Stimulated activated CD8-positive, alpha-beta memory T cell treated with anti-CD3 and anti-CD28 coated beads, Interleukin-15, amount 100 ng/mL, for 4 hours (primary cell): ENCODE measurements at places on chromosomes 16 and 17.

DNA sequence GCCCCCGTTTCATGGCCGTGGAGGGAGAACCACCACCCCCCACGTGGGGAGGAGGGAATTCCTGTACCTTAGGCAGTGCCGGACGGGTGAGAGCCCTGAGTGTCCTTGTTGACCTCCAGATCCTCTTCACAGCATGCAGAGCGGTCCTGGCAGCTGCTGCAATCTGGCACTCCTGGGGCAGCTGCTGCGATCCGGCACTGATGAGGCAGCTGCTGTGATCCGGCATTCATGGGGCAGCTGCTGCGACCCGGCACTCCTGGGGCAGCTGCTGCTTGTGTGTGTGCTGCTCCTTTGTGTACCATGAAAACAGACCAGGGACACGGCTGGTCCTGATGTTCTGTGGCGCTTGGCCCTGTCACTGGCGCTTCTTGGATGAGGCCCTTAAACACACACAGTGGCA lies 12.8 kb downstream of the ZNF778 start:
- no peak for DNase-seq

GRCh38 chr17:63940584-63940983 lies 8.5 kb upstream of the CD79B start:
- DNase-seq, result no peak

DNA sequence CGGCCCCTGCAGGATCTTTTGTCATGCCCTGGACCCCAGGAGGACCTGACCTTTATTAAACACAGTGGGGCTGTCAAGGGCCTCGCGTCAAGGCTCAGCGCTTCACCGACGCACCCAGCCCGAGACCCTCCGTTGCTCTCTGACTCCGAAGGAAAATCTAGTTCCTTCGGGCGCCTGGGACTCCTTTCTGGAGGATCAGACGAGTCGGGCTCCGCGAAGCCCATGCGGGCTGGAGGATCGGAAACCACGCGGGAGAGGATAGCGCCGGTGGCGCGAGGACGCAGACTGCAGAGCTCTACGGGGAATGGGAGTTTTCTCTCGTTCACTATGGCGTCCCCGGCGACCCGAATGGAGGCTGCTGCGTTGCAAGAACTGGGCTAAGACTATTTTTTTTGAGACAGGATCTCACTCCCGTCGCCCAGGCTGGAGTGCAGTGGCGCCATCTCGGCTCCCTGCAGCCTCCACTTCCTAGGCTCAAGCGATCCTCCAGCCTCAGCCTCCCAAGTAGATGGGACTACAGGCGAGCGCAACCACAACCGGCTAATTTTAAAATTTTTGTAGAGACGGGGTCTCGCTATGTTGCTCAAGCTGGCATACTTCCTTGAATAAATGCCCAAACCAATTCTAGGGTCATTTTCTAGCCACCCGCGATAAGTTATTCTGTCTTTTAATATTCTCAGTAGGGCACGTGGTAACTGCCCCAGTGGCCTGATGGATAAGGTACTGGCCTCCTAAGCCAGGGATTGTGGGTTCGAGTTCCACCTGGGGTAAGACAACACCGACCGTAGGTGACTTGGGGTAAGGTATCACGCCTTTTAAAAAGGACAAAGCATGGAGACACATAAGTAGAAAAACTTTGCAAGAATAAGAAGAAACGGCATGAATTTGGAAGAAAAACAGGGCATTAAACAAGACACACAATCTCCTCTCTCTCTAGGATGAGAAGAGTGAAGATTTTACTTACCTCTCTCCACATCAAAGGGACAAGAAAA lies 5.5 kb downstream of the OR1F1 start:
- no peak for DNase-seq

DNA sequence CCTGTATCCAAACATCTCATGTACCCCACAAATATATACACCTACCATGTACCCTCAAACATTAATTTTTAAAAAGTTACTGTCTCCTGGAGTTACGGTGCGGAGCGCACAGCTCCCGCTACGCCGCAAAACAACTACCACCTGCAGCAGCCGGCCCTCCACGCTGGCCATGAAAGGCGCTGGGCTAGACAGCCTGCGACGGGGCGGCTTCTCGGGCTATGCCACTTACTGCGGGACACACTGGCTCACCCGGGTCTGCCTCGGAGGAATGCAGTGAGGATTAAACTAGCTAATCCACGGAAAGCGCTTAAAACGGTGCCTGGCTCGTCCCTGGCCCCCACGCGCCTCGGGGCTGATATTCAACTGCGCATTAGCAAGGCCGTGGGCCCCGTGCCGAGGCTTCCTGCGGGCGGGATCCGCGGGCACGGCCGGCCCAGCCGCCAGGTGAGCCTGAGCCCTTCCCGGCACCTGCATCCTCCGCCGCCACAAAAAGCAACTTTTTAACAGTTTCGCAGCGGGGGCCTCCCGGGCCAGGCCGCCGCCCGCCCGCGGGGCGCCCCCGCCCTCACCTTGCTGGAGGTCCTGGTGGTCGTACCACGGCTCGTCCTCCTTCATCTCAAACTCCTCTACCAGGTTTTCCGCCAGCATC lies 633 bp downstream of the CDR2 start:
- DNase-seq, result peak; percentile 3

- DNase-seq, result no peak
Observed at GRCh38 chr16:50972876-50973275, 178.2 kb downstream of the SALL1 start.

DNA sequence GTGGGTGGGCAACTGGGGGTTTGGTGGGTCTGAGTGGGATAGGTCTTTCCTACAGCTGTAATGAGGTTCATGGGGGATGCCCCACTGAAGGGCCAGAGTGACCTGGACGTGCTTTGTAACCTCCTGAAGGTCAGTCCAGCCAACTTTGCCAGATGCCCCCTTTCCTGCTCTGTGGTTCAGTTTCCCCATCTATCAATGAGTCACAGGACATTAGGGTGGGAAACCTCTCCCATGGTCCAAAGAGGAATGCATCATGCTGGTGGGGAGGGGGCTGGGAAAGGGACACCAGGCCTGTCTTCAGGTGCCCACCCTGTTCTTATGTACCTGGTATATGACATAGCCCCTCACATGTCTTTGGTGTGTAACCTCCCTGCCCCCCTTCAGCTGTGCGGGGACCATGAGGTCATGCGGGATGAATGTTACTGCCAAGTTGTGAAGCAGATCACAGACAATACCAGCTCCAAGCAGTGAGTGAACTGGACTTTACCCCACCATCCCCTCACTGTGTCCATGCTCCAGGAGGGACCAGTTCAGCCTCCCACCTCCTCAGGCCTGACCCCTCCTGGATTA lies 24.0 kb upstream of the ALKBH5 start:
- DNase-seq, result no peak

DNA sequence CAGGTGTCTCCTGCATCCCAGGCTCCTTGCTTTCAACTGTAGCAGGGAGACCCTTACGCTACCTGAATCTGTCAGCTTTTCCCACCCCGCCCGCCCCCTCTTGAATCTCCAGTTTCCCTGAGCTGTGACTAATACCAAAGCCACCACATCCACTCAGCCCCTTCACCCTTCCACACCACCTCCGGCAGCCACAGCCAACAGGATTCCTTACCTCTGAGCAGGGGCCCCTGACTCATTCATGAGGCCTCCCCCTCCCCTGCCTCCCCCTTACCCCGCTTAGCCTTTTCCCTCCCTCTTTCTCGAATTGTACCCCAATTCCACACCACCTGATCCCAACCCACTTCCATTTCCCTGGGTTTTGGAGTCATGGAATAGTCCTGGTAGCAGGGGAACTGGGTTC lies 2.3 kb downstream of the STX1B start:
- no peak for DNase-seq

DNA sequence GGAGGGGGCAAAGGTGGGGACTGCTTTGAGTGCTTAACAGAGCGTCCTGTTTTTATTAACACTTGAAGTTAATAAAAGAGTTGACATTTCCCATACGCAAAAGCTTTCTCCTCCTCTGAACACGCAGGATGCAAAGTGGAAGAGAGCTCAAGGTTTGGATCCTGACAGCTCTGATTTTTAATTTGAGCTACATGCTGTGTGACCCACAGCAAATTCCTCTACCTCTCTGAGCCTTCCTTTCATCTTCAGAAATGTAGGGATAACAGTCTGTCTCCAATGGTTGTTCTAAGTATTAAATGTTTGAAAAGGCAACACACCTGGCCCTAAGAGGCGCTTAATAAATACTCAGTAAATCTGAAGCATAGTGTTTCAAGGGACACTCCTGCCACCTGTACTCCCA lies 93.0 kb downstream of the CDYL2 start:
- DNase-seq, result no peak

- DNase-seq, result no peak
Observed at GRCh38 chr16:31192856-31193642, 9.5 kb downstream of the PYCARD start.

GRCh38 chr17:64008346-64008745 lies 10.2 kb downstream of the PRR29 start:
- no peak for DNase-seq

DNA sequence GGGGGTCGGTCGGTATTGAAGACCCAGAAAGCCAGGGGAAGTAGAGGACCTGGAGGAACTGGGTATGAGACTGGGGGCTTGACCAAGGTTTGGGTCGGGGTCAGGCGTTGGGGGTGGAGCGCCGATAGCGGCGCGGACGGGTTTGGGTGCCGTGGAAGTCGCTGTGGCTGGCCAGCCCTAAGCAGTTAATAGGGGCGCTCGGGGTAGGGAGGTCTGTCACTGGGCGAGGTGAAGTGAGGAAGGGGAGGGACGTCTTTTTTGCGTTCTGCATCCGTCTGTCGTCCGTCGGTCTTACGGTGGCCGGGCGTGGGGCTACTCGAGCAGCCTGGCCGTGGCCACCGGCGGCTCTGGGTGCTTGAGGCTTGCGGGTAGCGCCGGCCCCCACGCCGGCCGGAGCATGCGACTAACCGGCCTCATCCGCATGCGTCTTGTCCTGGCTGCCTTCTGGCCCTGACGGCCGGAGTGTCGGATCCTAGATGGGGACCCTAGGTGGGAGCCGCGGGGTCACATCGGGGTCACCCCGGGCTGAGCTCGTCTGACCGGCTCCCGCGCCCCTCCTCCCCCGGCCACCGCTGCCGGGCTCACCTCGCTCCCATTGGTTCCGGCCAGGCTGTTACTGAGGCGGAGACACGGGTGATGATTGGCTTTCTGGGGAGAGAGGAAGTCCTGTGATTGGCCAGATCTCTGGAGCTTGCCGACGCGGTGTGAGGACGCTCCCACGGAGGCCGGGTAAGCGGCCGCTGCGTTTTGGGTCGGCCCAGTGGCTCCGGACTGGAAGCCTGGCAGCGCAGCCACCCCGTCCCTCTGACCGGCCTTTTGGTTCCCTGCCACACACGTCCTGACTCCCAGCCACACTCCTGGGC lies 10.3 kb upstream of the TMEM88 start:
- peak; percentile 73 for DNase-seq

DNA sequence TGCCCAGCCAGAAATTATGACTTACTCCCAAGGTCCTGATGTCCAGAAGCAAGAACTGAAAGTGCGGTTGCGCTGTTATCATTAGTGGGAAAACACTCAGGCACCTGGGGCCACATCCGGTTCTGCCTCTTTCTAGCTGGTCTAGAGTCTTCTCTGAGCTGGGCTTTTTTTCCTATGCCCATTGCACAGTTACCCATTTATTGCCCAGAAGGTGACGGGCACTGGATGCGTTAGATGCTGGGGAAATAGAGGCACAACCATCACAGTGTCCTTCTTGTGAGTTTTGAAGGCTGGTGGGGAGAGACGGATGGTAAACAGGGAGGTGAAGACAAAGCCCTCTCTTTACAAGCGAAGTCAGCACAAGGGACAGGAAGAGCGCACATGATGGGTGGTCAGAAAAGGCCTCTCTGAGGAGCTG lies 37.7 kb downstream of the PLCG2 start:
- no peak for DNase-seq

- DNase-seq, result no peak
Observed at GRCh38 chr16:67430977-67431774, at the start of gene HSD11B2. HSD11B2 (plus strand) TSS chr16:67431121; CDS start chr16:67431249, 128 bp downstream.

DNA sequence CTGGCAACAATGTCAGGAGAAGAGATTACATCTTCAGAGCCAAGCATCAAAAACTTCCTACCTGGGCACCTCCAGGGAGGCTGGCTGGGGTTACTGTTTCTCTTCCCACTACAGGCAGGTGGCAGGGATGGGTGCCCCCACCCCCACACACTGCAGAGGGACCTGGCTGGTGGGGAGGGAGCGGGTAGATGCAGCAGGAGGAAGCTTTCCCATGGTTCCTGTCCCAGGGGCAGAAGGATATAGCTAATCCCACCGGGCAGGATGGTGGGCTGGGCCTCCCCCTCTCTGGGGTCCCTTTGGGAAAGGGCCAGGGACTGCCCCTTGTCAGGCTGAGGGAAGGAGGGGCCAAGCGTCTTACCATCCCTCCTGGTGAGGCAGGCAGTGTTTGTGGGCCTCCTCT lies 16.7 kb upstream of the MTMR4 start:
- no peak for DNase-seq

GRCh38 chr17:35051183-35051578 lies 12.3 kb downstream of the RFFL start:
- no peak for DNase-seq

DNA sequence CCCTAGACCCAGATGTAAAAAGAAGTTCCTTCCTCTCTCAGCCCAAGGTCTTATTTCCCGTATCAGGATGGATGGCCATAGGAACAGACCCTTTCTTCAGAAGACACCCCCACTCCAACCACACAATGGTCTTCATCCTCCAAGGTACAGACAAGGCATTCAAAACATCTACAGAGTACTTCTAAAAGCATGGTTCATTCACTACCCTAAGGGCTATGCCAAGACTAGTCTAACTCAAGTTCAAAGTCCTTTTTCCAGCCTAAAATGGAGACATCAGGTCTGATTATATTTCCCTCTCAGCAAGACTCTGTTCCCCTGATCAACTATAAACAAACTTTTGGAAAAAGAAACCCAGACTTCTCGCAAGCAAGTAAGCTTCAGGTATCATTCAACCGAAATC lies 388.9 kb downstream of the NPIPA8 start:
- no peak for DNase-seq

DNA sequence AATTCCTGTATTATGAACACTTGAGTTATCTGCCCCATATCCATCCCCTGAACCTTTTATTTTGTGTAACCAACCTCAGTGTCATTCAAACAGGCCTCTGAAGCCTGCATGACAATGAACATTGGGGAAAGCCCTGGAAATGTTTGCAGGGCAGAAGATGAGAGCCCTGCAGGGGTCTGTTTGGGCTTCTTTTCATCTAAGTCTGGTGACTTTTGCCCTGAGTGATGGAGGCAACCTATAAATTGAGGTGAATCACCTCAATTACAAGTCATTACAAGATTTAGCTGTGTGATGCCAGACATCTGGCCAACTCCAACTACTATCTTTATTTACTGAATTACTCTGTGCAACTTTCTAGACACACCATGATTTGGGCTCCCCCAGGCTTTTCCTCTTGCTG lies 189.2 kb downstream of the MAF start:
- DNase-seq, result no peak

- peak; percentile 63 for DNase-seq
Observed at GRCh38 chr17:17641621-17642409, 39.4 kb upstream of the RAI1 start.

DNA sequence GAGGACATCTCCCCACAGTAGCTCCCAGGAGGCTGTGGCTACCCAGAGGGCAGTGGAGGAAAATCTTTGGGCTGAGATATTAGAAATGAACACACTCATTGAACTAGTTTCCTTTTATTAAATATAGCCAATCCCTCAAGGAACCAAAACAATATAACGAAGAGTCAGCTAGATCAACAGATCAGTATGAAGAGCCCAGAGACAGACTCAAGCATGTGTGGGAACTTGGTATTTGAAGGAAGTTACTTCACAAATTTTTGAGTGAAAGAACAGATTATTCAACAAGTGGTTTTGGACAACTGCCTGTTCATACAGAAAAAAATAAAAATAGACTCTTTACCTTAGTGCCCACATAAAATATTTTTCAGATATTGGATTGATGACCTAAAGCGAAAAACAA lies 183.6 kb upstream of the PMFBP1 start:
- no peak for DNase-seq
